Hematopoietic multipotent progenitor cell (in vitro differentiated cells): ENCODE measurements at places on chromosomes 1 and 21.

DNA sequence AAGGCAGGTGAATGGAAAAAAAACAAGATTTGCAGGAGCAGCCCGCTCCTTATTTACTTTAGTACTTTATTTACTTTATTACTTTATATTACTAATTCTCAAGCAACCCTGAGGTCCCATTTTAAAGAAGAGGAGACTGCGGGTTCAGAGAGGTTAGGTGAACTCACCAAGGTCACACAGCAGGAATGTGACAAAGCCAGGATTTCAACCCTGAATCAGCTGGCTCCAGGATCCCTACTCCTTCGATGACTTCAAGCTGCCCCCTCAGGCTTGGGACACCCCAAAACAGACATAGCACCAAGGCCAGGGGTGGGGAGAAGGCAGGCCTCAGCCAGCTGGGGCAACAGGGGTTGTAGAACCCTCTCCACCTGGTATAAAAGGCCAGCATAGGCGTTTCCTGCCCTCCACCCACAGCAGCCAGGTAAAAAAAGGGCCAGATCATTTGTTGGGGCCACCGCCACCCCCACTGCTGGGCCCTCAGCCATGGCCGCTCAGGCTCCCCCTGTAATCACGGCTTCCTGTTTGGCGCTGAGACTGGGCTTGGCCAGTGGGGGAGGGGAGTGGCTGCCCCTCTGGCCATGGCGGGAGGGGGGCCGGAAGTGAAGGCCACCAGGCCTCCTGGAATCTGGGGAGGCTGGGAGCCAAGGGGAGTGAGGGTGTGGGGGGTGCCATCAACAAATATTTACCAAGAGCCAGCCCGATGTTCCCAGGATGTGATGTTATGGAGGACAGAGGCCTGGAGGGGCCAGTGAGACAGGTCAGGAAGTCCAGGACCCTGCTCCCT, 6.6 kb downstream of the SDC3 start:
- DNase-seq, result no peak

DNA sequence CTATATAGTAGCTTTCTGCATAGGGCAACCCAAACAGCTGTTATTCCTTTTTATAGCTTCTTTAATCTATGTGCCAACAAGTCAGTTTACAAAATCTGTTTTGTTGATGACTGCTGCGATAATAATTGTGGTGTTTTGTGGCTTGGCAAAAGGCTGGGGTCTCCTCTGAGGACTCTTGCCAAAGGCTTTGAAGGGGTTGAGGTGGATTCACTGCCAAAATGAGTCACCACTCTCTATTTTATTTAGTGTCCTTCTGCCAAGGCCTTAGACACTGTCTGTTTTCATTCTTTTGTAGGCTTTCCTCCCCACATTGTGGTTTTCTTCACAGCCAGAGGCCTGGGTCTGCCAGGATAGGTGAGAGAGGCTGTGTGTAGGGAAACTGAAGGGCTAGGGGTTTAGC, 161.8 kb downstream of the NFIA start:
- DNase-seq, result no peak

GRCh38 chr1:68196676-68197075, 35.6 kb downstream of the WLS start:
- no peak for DNase-seq

- no peak for DNase-seq
These were observed 37.5 kb upstream of the KIF21B start for GRCh38 chr1:201061049-201061448.

- no peak for DNase-seq
These were observed 1.6 kb upstream of the BARHL2 start for GRCh38 chr1:90718411-90719329.

DNA sequence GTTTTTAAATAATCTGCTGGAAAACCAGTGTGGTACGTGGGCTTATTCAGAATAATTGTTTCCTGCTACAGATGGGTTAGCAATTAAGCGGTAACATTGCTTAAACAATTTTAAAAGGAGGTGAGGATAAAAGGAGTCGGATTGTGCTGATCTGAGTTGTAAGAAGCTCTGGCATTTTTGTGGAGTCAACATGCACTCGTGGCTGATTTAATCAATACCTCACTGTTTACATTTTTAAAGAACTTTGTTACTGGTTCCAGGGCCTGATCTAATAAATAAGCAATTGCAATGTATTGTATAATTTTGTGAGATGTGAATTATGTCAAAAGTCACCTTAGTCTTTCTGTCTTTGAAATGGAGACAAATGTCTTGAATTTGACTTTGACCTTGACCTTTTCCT, 474.0 kb downstream of the SETD4 start:
- DNase-seq, result no peak

DNA sequence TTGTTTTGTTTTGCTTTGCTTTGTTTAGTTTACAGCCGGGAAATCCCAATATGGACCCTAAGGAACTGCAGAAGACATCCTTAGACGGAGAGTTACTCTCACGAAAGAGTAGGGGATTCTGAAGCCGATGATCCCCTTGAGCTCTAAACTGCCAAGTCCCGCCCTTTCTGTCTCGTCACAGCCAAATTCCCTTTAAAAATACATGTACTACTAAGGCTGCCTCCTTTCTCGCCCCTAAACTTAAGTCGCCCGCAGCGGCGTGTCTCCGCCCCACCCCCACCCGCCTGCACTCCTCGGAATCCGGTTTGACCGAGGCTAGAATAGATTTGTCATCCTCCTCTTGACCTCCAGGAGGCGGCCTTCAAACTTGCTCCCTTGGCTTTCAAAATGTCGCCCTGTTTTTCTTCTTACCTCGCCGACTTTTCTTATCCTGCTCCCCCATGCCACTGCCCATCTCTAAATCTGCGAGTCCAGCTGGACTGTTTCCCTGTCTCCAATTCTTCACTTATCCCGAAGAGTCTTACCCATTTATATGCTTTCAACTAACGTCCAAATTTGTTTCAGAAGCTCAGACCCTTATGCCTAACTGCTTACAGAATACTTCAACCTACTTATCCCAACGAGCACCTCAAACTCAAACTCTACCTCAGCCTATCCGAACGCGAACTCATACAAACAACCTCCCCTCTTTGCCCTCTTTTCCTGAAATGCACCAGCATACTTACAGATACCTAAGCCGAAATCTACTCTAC, 10.9 kb upstream of the BOLA1 start:
- DNase-seq, result no peak

DNA sequence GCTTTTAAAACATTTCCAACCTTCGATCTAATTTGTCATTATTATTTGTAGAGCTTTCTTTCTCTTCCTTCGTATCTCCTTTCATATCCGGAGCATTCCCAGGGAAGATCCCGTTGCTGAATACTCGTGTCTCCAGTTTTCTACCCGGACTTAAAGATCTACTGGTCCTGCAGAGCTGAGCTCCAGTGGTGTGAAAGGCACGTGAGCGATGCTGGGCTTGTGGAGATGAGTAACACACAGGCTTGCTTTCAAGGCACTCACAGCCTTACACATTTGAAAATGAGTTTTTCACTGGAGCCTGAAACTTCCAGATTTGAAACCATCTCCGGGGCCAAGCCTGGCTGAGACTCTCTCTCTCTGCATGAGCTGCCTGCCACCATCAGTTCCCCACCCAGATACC, 428.3 kb downstream of the KIF26B start:
- no peak for DNase-seq
